ENCODE measurements at places on chromosomes 13 and 19.

- no peak for DNase-seq
Observed at GRCh38 chr13:44726778-44727177, 150.6 kb upstream of the TSC22D1 start.

DNA sequence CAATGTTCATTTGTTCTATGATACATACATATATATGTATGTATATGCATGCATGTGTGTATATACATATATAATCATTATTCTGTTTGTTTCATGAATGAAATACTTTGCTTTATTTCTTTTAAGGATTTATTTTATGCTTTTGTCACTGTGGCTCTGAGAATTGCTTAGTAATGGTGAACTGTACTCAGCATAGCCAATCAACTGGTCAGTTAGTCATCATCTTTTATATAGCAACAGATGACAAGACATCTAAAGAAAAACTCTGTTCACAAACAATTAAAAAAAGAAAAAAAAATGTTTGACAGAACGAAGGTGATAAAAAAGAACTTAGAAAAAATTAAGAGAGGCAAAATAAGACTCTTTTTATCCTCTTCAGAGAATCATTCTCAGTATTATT is 1440.3 kb downstream of the PCDH9 start:
- DNase-seq, result no peak

- DNase-seq, result no peak
Observed at GRCh38 chr19:41318696-41319499, 8.9 kb downstream of the CCDC97 start.

DNA sequence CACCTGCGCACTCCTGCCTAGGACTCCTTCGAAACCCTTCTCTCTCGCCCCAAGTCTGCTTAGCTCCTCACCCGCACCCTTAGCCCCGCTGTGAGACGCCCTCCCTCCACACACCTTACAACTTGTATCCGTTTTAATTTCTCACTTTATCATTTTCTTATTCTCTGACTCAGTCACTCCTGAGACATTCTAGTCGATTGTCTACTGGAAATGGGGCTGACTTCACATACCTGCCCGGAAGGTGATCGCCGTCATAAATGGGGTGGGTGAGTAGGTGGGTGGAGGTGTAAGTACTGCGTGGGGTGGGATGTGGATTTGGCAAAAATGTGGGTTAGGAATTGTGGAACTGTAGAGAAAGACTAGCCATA is 714 bp downstream of the NDFIP2 start:
- DNase-seq, result peak; percentile 76

GRCh38 chr13:106113796-106114195 is 421.7 kb downstream of the EFNB2 start:
- no peak for DNase-seq
